GM10248 (cell line): ENCODE measurements at places on chromosomes 1 and 21.

DNA sequence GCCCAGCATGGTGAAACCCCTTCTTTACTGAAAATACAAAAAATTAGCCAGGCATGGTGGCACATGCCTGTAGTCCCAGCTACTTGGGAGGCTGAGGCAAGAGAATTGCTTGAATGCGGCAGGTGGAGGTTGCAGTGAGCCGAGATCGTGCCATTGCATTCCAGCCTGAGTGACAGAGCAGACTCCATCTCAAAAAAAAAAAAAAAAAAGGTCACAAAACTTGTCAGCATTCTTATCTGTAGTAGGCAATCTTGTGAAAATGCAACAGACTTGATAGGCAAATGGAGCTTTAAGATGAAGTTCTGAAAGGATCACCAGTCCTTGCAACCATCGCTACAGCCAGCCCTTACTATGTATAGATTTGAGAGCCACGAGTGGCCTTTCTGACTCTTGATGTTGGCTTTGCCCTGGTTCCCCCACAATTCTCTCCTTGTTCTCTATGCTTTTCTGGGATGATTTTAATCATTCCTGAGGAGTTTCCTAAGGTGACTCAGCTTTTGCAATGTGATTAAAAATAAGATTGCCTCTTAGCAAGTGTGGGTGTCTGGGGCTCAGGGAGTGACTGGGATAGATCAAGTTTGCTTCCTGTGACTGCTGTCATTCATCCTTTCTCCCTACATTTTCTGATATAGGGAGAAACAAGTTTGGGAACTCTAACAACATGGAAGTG, 7.1 kb upstream of the MAP1LC3C start:
- DNase-seq: no peak

- DNase-seq: no peak
Observed at GRCh38 chr1:50615036-50615750, 191.9 kb upstream of the DMRTA2 start.

DNA sequence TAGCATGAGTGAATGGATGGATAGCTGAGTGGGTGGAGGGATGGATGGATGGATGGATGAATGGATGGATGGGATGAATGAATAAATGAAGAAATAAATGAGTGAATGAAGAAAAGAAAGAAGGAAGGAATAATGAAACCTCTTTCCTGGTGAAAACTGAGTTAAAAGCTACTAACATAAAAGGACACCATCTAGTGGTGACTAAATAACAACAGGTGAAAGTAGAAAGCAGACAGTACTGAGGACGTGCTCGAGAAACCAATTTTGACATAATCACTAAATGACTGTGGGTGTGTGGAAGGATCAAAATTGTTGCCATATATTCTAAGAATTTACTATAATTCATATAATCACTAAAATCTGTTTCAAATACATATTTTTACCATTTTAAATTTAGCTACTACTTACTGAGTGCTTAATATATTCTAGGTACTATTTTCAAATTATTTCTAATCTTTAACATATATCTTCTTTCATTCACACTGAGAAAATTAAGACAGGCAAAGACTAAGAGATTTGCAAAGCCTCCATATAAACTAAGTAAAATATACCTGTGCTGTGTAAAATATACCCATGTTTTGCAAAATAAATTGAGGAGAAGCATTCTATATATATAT, 522.9 kb downstream of the LRRIQ3 start:
- peak; percentile 6 for DNase-seq

DNA sequence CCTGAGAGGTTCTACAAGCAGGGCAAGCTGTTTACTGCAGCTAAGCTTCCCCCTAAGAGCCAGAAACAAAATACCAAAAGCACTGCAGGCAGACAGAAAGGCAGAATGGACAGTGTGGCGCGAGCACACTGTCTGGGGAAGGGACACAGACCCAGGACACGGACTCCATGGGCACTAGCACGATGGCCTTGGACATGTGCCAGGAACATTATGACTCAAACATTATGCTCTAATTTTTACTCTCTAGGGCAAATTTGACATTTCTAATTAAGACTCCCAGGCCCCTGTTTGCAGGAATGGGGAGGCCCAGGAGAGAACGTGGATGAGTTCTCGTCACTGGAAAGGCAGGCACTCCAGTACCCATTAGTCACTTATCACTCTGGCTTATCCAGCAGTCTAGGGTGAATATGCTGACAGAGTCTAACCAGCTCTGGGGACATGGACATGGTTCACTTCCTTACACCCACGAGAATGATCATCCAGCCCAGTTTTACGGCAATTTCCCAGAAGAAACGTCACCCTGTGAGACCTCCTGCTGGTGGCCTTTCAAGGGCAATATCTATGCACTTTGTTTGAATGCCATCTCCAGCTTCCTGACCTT, 45.1 kb downstream of the CAPN8 start:
- no peak for DNase-seq

DNA sequence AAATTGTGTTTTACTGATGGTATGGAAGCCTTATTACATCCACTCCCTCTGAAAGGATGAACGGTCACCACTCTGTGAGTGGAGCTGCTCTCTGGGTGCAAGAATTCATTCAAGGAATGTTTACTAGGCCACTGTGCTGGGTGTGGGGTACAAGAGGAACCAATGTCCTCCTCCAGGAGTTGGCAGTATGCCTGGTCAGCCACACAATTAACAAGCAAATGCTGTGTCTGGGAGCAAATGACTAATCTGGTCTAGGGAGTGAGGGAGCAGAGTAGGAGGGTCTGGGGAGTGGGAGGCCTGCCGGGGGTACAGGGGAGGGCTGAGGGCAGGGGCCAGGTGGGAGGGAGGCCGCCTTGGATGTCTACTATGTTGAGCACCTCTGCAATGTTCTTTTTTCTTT, 27.2 kb upstream of the TDRD10 start:
- no peak for DNase-seq

GRCh38 chr1:7455796-7456721, 315.0 kb upstream of the VAMP3 start:
- DNase-seq: no peak

DNA sequence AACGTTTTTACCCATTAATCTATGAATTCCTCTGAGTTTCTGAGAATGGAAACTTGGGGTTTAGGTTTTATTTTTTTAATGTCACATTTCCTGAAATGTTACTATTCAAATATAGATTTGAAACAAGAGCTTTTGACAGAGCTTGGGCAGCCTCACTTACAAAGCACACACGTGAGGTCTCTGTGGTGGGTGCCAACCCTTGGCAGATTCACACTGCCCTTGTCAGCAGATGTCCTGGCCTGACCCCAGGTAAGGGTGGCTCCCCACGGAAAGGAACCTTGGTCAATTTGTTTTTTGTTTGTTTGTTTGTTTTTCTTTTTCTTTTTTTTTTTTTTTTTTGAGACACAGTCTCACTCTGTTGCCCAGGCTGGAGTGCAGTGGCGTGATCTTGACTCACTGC, 53.5 kb downstream of the FAAP20 start:
- no peak for DNase-seq

- no peak for DNase-seq
Observed at GRCh38 chr1:91583326-91583755, 82.7 kb downstream of the CDC7 start.

- DNase-seq: no peak
Observed at GRCh38 chr1:81654147-81654546, 146.6 kb upstream of the ADGRL2 start.

DNA sequence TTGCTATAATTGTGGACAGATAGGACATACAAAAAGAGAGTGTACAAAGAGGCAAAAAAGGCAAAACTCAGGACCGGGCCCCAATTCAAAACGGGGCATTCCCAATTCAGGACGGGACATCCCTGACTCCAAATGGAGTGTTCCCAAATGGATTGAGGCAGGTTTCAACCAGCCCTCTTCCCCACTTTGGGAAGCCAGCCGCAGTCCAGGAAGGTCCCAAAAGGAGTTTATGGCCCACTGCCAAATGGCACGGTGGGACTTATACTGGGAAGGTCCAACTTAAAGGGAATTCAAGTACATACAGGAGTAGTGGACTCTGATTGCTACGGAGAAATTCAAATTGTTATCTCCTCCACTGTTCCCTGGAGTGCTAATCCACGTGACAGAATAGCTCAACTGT, 3.5 kb upstream of the ZNF669 start:
- no peak for DNase-seq

DNA sequence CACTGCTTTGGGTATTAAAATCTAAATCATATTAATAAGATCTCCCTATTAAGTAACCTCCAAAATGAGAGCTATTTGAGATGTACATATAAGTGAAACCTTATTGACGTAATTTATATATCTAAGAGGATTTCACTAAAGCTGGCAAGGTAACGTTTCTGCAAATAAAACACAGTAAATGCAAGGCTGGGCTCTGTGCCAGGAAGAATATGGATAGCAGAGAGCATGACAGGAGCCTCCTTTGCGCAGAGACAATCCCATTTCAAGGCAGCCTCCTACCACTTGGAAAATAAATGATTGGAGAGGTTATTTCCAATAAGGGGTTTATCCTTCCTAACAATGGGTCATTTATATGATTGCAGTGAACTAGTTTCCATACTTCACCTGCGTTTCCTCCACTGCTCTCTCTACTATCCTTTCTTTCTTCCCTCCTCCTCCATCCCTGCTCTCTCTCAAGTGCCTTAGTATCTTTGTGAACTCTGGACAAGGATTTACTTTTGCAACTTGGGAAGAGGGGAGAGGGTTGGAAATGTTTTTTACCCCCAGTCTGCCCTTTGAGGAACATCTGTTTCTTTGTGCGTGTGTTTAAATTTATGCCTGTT, 3.0 kb upstream of the NFIA start:
- no peak for DNase-seq

DNA sequence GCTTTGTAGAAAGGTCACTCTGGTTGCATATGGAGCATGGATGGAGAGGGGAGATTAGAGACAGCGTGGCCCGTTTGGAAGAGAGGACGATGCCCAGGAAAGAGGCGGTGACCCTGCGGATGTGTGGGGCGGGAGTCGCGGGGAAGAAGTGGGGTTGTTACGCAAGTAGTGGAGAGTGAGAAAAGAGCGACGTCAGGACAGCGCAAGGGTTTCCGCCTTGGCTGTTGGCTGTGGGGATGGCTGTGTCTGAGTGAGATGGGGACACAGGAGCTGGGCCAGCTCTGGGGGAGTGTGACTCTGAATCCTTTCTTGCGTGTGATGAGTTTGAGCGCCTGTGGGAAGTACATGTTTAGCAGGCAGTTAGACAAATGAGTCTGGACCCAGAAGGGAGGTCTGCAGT, 3.8 kb downstream of the B4GALT2 start:
- no peak for DNase-seq
